ENCODE measurements at places on chromosomes 3 and 15.

DNA sequence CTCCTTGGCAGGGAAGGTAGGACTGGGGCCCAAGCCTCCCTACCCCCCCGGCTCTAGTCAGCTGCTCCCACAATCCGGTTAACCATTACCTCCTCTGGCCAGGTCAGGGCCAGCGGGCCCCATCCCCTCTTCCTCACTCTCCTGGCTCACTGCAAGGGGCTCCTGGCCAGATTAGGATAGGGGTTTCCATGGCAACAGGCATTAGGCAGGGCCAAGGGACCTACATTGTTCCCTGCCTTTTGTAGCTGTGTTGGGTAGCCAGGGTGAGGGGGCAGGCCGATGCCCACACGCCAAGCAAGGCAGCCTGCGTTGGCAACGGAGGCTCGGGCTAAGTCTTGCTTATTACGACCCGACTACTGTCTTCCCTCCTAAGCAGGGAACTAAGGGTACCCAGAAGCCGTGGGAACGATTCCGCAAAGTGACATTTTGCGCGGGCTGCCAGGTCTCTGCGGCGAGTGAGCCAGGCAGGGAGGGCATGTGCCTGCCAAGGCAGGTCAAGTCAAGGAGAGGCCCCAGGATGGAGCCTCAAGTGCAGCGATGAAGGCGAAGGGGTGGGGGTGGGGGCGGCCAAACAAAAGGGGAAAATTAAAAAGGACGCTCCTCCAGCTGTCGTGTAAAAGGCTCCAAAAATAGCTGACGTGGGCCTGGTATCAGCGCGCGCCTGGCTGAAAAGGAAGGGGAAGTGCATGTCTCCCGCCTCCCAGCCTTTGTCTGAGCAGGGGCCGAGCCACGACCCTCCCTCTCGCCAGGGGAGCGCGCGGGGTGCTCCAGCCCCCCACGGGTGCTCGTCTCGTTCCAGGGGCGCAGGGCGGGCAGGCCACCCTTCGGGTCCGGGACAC, 919 bp downstream of the IDH2 start:
- no peak for DNase-seq

GRCh38 chr3:135907422-135908165, 57.9 kb upstream of the PPP2R3A start:
- DNase-seq, result no peak

- no peak for DNase-seq
Measured at GRCh38 chr3:144121661-144122060, 150.0 kb downstream of the DIPK2A start.

DNA sequence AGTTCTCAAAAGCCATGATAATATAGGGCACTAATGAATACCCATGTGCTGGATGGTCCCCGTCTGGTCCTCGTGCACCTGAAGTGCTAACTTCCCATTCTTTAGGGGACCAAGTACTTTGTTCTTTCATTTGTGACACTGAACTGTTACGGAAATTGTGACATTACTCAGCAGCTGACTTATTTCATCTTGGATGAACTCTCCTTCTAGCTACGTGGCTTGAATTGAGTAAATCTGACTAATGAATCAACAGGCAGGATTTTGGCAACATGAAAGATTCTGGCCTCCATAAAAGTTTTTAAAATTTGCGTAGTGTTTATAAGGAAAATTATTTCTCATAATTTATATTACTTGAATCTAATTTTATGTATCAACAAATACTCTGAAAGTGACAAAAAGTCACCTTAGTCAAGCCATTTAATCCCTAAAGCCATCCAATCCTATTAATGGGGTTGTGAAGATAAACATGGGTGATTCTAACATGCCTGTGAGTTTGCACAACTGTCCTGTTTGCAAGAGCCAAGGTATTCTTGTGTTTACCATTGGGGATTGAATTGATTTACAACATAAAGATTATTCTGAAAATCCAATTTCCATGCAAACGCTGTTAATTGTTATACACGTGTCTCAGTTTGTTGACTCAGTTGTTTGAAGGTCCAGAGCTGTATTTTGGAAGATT, 119.9 kb downstream of the AGBL1 start:
- DNase-seq, result no peak

DNA sequence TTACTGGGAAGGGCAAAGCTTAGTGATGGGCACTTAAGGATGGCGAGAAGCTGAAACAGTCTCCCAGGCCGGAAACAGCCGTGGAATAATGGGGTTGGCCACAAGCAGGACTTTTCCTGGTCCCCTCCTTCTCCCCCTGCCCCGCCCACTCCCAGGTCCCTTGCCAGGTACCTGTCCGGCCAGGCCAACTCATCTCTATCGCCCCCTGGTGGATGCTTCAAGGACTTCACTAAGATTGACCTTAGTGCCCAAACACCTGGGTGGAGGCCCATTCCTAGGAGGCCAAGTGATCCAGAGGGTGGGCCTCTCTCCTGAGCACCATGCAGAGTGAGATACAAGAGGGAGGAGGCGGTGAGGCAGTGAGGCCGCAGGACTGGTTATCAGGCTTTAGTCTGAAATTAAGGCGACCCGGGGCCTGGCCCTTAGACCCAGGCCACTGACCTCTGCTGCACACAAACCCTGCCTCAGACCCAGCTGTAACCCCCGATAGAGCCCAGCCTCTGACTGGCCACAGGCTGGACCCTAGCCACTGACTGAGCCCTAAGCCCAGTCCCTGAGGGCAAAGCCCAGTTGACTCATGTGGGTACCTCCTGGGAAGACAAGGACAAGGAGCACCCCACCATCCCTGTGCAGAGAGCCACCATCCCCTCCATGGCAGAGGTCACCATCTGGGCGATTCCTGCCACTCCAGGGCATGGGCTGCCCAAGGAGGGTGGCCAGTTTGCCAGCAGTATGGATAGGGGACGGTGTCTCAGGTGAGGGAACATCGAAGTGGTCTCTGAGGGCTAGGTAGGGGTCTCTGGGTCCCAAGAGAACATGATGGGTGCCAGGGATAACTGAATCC, 37.6 kb downstream of the VIPR1 start:
- peak; percentile 80 for DNase-seq

GRCh38 chr3:61269435-61269834, 18.2 kb upstream of the FHIT start:
- DNase-seq, result no peak

DNA sequence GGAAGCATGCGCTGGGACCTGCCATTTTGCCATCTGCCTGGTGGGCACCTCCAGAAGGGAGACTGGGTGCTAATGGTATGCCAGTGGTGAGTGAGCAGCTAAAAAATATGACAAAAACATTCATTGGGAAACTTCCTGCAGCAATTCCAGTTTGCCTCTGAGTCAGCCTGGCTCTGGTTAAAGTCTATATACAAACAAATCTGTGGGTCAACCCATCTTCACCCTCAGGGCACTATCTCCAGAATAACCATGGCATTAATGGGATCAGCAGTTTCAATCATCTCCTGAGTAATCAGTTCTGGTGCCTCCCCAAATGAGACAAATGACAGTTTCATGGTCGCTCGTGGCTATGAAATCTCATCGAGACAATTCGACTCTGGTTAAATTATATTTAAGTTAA, 21.5 kb downstream of the FRMD4B start:
- DNase-seq, result no peak

DNA sequence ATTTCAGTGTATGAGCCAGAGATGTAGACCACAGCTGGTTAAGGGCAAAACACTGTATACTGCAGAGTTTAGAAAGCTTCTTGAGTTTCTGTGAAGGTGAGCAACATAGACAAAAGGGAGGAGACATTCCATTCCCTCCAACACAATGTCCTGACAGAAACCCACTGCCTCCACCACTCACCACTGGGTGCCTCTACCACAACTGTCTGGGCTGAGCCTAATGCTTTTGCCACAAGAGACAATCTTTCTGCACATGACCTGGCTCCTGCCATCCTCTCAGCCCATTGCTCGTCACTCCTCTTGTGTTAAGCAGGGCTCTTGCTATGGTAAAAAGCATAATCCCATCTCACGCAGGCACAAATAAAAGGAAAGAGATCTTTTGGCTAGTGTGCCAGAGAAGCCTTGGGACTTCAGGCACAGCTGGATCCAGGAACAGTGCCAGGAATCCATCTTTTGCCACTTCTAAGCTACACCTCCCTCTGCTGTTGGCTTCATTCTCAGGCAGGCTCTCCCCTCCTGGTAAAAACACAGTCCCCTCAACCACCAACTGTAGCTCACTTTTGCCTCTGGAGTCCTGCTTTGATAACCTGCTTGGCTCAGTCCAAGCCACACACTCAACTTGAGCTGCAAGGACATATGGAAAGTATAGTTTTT, 140.6 kb upstream of the PRR20G start:
- no peak for DNase-seq

GRCh38 chr3:74582982-74583381, 31.5 kb downstream of the CNTN3 start:
- DNase-seq, result no peak

- DNase-seq, result no peak
Measured at GRCh38 chr3:46269556-46269955, 27.3 kb downstream of the CCR3 start.

- DNase-seq, result no peak
Measured at GRCh38 chr3:115085197-115085865, 61.8 kb downstream of the ZBTB20 start.

DNA sequence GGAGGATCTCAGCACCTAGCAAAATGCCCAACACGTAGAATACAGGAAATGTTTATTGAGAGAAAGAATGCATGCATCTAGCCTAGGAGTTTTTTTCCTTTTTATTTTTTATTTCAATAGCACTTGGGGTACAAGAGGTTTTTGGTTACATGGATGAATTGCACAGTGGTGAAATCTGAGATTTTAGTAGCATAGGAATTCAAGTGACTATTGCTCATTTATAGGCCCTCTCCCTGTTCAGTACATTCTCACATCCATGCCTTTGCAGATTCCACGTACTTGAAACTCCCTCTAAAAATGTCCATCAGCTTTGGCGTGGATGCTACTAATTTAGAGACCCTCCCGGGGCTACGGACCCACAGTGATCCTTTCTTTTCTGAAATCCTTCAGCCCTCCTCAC, 61.7 kb upstream of the PIAS1 start:
- no peak for DNase-seq

GRCh38 chr3:57006949-57007419, 53.5 kb upstream of the SPATA12 start:
- DNase-seq, result no peak

DNA sequence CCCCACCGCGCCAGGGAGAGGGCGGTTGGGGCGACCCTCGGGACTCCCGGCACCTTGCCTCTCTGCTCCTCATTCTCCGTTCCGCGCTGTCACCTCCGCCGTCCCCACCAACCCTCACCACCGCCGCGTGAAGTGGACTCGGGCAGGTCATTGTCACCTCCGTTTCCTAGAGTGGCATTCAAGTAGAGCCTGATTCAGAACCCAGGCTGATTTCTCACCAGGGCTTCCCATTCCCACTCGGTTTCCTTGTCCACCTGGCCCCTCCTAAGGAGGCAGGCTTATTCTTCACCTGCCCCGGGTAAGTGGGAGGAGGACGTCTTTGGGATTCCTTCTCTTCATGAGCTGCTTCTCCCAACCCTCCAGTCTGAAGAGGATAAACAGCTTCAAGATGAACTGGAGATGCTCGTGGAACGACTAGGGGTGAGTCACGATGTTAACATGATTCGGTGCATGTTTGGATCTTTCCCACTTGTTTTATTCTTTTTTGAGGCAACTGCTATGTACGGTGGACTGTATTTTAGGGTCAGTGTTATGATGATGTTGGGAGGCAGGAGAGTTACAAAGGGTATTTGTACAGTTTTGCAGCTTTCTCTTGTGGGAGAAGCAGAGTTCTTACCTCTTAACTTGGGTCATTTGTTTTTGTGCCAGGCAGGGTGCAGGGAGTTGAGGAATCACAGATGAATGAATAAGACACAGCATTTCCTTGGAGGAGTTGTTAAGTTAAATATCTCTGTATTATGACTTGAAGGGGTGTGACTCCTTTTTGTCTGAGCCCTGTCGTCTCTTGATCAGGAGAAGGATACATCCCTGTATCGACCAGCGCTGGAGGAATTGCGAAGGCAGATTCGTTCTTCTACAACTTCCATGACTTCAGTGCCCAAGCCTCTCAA, 692 bp downstream of the PSMD2 start:
- no peak for DNase-seq

- no peak for DNase-seq
Measured at GRCh38 chr15:83250781-83251180, 33.7 kb downstream of the BNC1 start.

DNA sequence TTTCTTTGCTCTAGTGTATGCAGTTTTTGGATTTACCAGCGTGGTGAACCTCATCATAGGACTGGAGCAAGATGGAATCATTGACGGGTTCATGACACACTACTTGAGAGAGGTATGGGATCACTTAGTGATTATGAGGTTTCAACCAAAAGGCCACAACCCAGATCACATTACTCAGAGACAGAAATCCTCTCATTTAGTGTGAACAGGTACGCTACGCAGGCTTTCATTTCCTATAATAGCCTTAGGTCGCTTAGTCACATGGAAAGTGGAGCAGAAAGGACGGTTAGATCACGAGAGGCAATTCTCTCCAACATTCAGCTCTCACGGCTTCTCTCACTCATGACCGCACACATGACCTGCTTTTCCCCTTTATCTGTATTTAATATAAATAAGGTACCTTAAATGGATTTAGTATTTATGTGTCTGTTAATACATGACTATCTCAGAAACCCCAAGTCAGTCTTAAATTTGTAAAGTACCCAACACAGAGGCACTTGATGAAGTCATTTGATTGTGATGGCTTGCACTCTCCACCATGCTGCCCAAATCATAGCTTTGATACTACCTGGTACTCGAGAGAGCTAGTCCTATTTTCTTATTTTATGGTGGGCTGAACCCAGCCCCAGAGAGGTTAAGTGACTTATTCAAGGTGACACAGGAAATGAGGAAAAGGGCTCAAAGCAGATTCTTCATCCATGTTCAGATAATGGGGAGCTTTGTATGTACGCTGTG, 8.6 kb downstream of the TM6SF1 start:
- no peak for DNase-seq

DNA sequence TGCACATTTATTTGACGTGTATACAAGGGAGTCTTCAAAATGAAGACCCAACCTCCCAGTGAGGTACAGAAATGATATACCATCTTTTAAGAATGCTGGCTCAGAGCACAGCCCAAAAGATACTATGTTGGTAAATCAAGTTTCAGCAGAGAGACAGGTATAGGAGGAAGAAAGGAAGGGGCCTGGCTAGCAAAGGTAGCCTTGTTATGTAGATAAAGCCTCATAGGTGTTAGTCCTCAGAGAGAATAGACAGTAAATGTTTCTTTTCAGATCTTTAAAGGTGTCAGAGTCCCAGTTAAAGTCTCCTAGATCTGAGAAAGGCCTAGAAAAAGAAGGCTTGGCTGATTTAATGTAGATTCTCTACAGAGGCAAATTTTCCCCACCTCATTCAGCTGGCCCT, 213.8 kb downstream of the SI start:
- DNase-seq, result no peak
